ENCODE measurements at places on chromosomes 7 and 10.

GRCh38 chr7:39259391-39260003 is 281.8 kb downstream of the POU6F2 start:
- DNase-seq: no peak

DNA sequence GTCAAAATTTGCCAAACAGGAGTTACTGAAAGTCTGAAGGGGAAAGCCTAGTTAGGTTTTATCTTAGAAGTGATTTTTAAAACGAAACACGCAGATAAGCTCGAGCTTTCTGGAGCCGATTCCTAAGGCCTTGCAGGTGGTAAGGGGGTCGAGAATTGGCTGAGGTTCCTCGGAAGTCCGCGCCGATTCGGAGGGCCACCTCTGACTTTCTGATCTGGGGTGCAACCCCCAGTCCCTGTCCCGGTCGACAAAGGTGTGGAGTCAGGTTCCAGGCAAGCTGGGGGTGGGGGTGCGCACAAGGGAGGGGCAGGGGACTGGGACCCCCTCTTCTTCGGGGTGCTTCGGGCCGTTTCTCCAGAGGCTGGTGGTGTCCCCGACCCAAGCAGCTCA is 701 bp upstream of the CUL1 start:
- no peak for DNase-seq

GRCh38 chr10:89115876-89116627 is 91.1 kb downstream of the CH25H start:
- DNase-seq: no peak

GRCh38 chr7:81583882-81584533 is 185.8 kb downstream of the HGF start:
- no peak for DNase-seq

DNA sequence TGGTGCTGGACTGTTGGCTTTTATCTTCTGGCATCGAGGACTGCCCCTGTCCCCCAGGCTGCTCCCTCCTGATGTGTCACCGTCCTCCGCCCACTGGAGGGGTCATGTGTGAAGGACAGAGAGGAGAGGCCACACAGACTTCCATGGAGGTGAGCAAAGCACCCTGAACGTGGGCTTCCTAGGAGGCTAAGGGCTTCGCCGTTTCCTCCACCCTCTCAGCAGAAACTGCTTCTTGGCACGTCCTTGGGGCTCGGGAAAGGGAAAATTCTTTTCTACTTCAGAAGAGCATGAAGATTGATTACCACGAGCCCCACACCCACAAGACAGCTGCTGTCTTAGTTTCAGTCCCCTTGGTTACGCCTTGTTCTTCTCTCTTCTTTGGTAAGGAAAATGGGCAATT is 218.2 kb downstream of the CCDC3 start:
- DNase-seq: no peak

- no peak for DNase-seq
Measured at GRCh38 chr10:97686301-97686961, 610 bp downstream of the AVPI1 start.

GRCh38 chr7:12756821-12757220 is 69.4 kb downstream of the ARL4A start:
- no peak for DNase-seq

DNA sequence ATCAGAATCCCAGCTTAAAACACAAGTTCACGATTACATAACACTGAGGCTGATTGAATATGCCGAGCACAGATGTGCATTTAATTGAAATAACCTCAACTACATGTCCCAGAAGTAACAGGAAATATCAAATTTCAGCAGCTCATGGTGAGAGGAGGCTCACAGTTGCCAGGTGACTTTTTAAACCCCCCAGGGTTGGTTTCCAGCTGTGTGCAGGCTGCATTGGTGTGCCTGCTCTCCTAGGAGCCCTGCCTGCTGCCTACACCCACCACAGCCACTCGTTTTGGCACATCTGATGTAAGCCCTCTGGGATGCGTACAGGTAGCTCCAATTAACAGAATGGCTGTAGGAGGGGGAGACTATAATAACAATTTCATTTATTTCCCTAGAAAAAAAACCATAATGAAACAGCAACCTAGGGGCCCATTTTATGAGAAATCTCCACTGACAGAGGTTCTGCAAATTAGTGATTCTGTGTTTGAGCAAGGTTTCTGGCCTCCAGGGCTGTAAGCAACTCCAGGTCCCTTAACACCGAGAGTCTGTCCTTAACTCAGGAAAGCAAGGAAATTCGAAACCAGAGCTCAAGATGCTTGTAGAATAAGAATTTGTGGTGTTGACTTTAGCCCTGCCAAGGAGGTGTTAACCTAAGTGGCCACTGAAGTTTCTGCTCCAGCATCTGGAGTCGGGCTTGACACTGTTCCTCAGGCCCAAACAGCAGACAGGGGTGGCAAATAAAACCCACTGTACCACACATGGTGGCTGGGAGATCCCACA is 161.9 kb downstream of the BMPER start:
- DNase-seq: no peak
